ENCODE measurements at places on chromosomes 6 and 20.

- DNase-seq, result no peak
Observed at GRCh38 chr6:30687659-30688431, 1.4 kb upstream of the PPP1R18 start.

DNA sequence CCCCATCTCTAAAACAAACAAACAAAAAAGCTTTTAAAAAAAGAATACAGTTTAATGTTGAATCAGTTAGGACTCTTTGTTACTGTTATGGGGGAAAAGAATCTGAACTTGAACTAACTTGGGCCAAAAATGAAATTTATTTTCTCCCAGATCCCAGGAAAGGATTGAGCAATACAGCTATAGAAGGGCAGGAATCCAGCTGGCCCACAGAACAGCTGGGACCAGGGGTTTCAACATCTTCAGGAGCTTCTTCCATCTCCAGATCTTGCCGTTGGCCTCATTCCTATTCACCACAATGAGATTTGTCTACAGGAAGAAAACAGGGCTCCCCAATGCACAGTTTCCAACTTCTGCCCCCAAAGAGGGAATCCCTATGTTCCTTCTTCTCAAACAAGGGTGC lies 43.2 kb upstream of the AKAP12 start:
- no peak for DNase-seq

DNA sequence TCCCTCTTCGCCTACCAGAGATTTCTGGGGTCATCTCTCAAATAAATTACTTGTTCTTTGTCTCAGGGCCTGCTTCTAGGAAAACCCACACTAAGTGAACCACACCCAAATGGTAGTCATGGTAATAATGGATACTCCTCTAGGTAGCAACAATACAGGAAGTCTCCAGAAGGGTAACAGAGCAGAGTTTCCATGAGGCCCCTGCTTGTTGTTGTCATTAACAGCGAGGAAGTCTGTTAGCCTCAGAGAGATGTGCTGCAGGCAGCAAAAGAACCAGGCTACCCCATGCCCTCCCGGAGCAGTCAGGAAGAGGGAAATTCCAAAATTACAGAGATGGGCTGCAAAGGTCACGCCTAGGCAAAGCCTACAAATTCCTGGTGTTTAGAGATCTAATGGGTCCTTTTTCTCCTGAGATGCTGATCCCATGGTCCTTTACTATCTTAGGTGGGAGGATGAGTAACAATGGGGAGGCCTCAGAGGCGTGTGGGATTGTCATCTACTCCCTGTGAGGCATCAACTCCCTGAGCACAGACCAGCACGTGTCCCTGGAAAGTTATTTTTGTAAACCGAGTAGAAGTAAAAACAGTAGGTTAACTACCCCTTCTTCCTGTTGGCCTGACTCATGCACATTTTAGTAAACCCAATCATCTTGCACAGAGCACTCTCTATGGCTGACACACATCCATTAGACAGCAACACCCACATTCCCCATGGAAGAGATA lies 10.1 kb downstream of the ISM1 start:
- peak; percentile 24 for DNase-seq

DNA sequence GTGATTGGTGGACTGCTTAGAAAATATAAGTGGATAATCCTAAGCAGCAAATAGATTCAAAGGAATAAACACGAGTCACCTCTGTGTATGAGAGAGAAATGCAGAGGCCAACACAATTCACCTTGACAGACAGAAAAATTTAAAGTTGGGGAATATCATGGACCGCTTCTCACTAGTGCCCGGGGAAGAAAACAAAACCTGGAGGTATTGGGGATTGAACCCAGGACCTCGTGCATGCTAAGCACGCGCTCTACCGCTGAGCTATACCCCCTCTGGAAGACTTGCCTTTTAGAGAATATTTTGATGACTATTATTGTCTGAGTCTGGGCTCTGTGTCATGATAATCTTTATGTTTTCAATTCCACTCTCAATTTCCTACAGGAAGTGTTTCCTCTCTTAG lies 111.9 kb downstream of the TRIM27 start:
- DNase-seq, result no peak

GRCh38 chr6:51585264-51585663 lies 502.1 kb downstream of the PKHD1 start:
- DNase-seq, result no peak

DNA sequence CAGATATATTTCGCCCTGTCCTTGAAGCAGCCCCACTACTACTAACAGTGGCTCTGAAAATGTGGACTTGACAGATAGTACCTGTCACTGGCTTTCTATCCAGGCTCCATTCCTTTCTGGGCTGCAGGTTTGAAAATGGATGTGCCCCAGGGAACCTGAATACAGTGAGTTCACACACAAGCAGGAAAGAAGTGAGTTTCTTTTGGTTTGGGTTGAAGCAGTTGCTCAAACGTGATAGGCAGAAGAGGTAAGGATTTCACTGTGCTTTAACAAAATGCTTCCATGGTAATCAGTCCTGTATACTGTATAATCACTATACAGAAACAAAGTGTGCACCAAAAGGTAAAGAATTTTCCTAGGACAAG lies 382.9 kb downstream of the PRKN start:
- no peak for DNase-seq

GRCh38 chr20:49687595-49688567 lies 25.8 kb downstream of the B4GALT5 start:
- no peak for DNase-seq

- no peak for DNase-seq
Observed at GRCh38 chr6:157774153-157775135, 48.6 kb upstream of the SNX9 start.

- no peak for DNase-seq
Observed at GRCh38 chr6:75531174-75531573, 37.6 kb upstream of the FILIP1 start.
